Substantia nigra (tissue), 51 donors: ENCODE measurements at places on chromosomes 3 and 15.

DNA sequence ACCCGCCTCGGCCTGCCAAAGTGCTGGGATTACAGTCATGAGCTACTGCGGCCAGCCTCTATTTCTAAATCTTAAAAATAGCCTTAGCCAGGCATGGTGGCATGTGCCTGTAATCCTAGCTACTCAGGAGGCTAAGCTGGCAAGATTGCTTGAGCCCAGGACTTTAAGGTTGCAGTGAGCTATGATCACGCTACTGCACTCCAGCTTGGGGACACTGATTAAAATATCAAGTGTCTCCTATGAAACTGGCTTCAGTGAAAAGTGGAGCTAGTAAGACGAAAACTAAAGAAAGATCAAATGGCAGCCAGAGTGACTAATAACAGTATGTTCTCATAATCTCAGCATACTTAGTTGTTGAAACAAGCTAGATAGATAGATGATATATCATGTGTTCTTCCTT lies 112.5 kb downstream of the STT3B start:
- no peak for DNase-seq

GRCh38 chr3:33060609-33061337 lies 36.2 kb downstream of the GLB1 start:
- no peak for DNase-seq

GRCh38 chr15:68252925-68253534 lies 23.5 kb upstream of the CLN6 start:
- no peak for DNase-seq

DNA sequence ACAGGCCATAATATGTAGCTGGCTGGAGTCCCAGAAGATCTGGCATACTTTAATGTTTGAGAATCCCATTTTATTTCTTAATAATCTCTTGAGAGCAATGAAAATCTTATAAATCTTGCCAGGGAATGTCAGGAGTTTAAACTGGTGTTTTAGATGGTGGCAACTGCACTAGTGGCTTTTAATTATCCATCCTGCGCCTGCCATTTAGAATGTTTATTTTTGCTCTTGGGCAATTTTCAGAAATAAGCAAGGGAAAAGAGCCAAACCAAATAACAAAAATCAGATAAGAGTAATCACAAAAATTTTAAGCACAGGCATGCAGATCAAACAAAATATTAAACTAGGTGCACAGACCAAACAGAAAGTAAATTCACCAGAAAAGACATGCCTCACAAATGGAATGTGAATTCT lies 41.9 kb upstream of the UBP1 start:
- no peak for DNase-seq

DNA sequence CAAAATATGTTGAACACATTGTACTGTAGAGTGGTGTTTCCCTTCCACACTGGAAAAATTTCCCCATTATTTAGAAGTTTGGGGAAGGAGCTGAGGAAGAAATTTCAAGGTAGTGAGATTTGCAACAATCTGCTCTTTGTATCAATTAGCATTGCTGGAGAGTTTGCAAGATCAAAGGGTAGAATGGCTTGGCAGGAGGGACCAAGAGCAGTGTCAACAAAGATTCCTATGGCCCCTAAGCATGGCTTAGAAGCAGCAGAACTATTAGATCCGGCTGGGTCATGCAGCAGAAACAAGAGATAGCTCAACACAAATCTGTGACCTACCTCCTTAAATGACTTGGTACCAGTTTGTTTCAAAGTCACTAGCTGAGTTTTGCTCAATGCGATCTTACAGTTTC lies 175.0 kb downstream of the C3orf38 start:
- DNase-seq: no peak

GRCh38 chr3:165439765-165440164 lies 243.6 kb upstream of the SLITRK3 start:
- DNase-seq: no peak

GRCh38 chr15:91498749-91499062 lies 354.8 kb upstream of the SLCO3A1 start:
- DNase-seq: no peak

- peak; percentile 14 for DNase-seq
Measured at GRCh38 chr3:143847787-143848631, at the start of gene SLC9A9. TSS of gene SLC9A9 (minus strand) at chr3:143848468. CDS start at chr3:143848322, 146 bp downstream.

- no peak for DNase-seq
Measured at GRCh38 chr3:104447681-104448080, 919.0 kb upstream of the ALCAM start.

GRCh38 chr3:157573780-157574378 lies 70.7 kb upstream of the VEPH1 start:
- no peak for DNase-seq

GRCh38 chr3:177607589-177607988 lies 410.3 kb upstream of the TBL1XR1 start:
- DNase-seq: no peak

DNA sequence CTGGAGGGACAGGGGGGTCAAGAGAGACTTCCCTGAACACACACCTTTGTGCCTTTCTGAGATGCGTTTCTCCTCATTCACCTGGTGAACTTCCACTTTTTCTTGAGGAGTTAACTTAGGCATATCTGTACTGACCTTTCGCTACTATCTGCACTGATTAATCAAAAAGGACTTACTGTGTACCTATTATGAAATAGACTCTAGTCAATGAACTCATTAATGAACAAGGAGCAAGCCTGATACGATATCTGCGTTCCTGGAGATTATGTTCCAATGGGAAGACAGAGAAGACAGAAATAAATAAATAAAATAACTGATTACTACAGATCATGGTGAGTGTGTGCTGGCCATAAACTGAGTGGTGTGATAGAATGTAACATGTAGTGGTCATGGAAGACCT lies 157.2 kb upstream of the TBL1XR1 start:
- DNase-seq: no peak

DNA sequence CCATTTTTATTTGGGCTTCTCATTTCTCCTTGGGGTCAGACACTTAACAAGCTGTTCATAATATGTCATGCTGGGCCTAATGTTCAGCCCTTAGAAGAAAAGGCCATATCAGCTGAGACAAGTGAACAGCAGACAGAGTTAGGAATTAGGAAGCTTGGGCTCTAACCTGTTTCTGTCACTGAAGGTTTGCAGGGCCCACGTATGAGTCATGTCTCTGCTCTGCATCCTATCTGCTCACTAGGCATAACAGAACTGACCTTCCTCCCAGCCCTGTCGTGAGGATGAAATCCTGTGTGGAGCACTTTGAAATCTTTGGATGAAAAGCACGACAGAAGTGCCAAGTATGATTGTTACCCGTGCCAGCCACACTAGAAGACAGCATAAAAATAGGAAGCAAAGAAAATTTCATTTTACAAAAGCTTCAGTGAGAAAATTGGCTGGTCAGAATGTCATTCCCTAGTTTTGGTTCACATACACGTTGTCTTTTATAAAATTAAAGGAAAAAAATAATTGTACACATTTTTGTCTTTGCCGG lies 26.5 kb upstream of the CD47 start:
- DNase-seq: no peak

DNA sequence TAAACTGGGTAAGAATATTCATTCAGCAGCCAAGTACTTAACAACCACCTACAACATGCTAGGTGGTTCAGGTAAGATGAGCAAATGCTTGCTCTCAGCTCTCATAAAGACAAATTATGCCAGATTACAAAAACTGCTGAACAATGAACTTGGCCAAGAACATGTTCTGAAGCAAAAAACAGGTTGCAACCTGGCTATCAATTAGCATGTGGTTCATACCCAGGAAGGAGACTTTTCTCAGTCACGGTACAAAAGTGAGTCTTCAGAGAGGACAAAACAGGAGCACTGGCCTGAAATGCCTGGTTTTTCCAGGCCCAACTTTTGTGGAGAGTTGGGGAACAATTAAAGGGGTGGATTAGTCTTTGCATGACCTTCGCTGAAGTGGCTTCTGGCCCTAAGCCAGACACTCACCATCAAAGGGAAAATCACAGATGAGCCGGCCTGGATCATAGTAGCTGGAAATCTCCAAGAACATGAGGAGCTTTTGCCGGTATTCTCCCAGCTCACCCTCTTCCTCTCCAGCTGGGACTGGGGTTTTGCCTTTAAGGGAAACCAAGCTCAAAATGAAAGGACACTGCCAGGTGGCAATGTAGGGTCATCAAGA lies 7.6 kb upstream of the PLA2G4F start:
- DNase-seq: no peak

DNA sequence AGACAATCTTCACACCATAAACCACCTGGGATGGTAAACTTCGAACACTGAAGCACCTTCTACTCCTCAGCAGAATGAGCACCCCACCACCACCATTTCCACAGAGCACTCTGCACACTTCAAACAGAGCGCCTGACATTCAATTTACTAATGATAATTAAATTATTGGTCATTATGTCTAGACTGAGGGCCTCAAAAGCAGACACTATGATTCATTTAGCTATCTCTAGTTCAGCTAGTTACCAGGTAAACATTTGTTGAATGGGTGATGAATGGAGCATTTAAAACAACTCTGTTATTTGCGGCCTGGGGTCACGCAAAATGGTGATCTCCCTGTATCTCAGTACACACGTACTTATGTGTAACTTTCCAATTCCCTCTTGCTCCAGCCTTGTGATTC lies 40.9 kb downstream of the ACAP2 start:
- DNase-seq: no peak

DNA sequence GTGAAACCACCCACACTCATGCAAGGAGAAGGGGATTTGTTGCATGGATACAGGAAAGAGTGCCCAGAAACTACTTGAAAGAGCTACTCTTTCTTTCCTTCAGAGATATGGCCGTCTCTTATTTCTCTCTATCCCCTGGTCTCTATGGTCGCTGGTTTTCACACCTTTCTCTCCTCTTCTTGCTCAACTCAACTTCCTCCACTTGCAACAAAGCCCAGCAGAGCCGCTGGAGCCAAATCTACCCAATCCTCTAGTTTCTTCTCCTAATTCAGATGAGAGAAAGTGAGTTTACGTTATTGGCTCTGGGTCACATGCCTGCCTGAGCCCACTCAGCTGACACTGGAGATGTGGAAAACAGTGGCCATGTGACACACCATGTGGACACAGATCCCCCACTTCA lies 215.2 kb downstream of the OSBPL10 start:
- no peak for DNase-seq

- DNase-seq: no peak
Measured at GRCh38 chr15:81157939-81158223, 23.8 kb downstream of the CFAP161 start.

DNA sequence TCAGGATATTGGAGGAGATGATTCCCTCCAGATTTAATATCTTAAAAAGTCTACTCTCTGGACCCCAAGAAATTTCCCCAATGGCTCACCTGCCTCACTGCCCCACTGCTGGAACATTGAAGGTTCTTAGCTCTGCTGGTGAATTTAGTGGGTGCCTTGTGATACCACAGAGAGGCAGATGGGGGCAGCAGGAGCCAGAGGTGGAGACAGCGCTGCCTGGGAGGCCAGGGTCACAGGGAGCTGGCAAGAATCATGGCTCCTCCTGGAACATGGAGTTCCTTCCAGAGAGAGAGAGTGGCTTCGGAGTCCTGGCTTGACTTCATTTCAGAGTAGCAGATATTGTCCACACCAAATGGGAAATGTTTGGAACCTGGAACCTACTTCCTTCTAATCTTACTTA lies 263.5 kb upstream of the CFAP20DC start:
- peak; percentile 11 for DNase-seq

DNA sequence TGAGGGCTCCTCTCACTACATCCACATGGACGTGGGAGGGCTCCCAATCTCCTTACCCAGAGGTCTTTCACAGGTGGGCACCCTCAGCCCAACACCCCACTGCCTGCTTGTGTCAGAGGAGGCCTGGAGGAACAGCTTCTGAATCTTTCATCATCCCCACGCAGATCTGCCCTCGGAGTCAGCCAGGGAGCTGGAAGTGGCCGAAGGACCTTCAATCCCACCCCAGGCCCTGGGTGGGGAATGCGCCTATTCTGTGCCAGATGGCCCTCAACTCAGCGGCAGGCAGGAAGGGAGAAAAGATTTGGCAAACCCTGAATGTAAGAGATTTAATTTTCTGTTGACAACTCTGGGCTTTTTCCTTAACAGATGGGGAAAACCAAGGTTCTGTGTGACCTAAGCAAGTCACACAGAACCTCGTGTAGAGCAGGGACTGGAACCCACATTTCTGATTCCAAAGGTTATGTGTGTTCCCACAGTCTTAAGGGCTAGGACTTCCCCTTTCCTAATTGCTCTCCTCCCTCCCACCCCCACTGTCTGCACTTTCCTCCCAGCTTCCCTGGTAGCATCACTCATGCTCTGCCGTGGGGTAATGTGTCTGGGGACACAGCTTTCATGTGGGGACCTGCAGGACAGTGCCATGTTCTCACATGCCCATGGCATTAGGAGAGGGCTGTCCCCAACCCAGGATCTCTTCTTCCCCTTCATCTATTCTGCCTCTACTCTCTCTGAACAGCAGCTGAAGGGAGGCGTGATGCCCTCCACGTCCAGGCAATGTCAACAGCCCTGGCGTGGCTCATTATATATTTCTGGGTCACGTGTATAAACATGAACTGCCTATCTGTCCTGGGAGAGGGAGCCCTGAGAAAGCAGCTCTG lies 98.1 kb downstream of the SEMA5B start:
- DNase-seq: no peak

GRCh38 chr3:15327941-15328340 lies 4.4 kb downstream of the SH3BP5 start:
- no peak for DNase-seq

DNA sequence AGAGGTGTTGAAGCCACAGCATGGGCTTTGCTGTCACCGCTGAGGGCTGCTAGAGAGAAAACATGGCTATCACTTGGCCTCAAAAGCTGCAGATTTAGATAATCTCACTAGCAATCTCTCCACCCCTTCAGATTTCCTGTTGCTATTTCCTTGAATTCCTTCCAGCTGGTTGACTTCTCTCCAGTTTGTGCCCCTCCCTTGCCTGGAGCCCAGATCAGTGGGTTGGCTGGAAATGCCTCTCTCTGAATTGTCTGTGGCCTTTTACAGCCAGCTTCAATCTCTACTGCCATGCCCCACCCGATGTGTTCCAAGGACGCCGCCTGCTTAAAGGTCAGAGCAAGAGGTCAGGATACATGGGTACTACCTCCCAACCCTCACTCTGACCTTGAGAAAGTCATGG lies 294.1 kb downstream of the NTRK3 start:
- no peak for DNase-seq

DNA sequence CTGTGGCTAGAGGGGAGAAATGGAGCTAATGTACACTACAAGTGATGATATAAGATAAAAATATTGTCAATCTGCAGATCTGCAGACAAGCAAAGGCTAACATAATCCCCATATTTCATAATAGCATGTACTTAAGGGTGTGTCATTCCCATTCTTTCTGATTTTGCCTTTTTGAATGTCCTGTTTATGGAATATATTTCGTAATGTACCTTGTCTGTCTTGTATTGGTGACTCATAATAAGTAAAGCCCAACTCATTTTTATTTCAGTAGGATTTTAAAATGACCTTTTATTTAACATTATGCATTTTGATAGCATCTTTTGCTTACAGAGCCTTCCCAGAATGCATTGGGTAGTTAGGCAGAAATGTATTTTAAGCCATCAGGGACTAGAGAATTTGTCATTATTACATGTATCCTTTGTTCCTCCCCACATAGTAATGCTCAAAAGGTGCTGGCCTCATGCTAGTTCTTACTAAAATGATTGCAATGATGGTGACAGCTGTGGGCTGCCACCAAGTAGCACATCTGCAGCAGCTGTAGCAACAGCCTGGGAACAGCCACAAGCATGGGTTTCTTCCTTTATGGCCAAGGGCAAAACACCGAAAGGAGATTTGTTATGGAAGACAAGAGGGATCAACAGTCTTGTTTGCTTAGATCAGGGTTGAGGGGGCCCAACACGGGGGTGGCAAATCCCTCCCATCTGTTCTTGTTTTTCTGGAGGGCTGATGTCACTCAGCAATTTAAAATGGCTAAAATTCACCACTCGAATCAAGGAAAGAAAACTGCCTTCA lies 188.5 kb downstream of the CADPS start:
- DNase-seq: no peak

GRCh38 chr15:41536866-41537265 lies 7.2 kb downstream of the RPAP1 start:
- DNase-seq: no peak
